ENCODE measurements at places on chromosomes 16 and 17.

DNA sequence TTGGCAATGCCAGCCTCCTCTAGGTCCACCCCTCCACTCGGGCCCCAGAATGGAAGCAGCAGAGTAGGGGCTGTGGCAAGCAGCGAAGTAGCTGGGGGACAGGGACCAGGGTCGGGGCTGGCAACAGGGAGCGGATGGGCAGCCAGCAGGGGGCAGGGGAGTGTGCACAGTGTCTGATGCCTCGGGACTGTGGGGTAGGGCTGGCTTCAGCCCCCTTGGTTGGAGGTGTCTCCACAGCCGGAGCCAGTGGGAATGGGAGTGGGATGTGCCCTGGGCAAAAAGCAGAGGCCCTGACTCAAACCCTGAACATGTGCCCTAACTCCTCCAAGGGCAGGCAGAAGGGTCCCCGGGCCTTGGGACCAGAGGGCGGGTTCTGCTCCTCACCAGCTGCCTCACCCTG, 18.5 kb upstream of the ARHGAP27 start:
- no peak overlapping the region for H3K4me3 ChIP-seq
- no peaks in the 10 kb centered on the region for H3K4me1 ChIP-seq
- DNase-seq = no peak
- no peaks in the 10 kb centered on the region for H3K27me3 ChIP-seq

- no peak for DNase-seq
- no peak overlapping the region for H3K27ac ChIP-seq
- H3K36me3 ChIP-seq = no peaks in the 10 kb centered on the region
- no peak overlapping the region for H3K4me3 ChIP-seq
- no peaks in the 10 kb centered on the region for H3K4me1 ChIP-seq
- H3K27me3 ChIP-seq = no peaks in the 10 kb centered on the region
These were observed 90.6 kb downstream of the USP22 start for GRCh38 chr17:20952183-20952582.

DNA sequence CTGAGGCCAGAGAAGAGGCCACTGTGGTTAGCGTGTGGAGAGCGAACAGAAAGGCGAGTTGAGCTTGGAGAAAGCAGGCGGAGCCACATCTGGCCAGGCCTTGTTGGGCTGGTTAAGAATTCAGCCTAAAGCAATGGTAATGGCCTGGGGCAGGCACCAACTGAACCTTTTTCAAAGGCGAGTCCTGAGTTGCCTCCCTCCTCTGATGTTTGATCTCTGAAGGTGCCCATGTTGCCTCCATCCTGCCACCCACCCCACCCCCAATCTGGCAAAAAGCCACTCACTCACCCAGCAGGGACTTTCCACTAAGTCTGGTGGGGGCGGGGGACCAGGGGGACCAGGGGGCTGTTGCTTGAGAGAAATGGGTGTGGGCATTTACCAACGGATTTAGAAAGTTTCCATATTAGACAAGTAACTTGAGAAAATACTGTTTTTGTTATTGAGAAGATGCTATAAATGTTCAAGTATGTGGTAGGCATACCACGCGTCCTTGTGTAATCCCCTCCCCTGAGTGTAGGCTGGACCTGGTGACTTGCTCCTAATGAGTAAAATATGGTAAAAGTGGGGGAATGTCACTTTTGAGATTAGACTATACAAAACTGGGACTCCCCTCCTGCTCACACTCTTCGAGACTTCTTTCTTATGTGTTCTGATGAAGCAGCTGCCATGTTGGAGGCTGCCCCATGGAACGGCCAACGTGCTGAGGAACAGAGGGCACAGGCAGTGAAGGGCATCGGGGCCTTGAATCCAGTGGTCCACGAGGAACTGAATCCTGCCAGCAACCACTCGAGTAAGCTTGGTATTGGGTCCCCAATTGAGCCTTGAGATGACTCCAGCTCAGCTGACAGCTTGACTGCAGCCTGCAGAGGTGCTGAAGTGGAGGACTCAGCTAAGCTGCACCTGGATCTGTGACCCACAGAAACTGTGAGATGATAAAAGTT, 29.9 kb upstream of the TNS4 start:
- H3K4me3 ChIP-seq = no peak overlapping the region
- H3K36me3 ChIP-seq = no peaks in the 10 kb centered on the region
- H3K4me1 ChIP-seq = peaks cover 19% of the 10 kb centered on the region
- no peak overlapping the region for H3K27ac ChIP-seq
- DNase-seq = no peak

DNA sequence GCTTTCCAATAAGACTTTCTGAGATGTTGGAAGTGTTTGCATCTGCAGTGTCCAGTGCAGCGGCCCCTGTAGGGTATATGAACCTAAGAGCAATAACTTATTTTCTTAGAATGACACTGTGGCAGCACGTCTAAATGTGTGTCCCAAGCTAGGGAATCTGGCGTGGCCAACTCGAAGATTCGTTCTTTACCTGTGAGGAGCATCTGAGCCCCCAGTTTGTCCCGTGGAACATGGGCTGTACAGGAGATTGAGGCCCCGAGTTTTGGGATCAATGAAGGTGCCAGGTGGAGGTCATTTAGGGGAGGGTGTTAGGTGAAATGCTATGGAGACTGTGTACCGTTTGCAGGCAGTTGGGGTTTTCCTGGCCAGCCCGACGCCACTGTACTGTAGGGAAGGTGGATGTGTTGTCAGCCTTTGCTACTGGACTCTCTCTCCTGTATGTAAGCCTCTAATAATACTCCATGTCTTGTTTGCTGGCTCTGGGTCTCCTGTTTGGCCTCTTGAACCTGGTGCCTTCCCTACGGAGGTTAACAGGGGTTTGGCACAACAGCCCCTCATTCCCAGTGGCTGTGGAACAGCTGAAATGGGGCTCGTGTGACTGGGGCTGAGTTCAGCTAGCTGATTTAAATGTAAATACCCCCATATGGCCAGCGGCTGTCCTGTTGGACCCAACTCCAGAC, 45.5 kb upstream of the SDK2 start:
- no peak for DNase-seq
- no peak overlapping the region for H3K4me3 ChIP-seq
- H3K27ac ChIP-seq = no peak overlapping the region
- H3K4me1 ChIP-seq = no peaks in the 10 kb centered on the region

GRCh38 chr16:22861580-22861979, 47.6 kb downstream of the HS3ST2 start:
- H3K27ac ChIP-seq = no peak overlapping the region
- H3K4me3 ChIP-seq = no peak overlapping the region
- H3K27me3 ChIP-seq = no peaks in the 10 kb centered on the region
